Central memory CD4-positive, alpha-beta T cell (primary cell): ENCODE measurements at places on chromosomes 1 and 21.

DNA sequence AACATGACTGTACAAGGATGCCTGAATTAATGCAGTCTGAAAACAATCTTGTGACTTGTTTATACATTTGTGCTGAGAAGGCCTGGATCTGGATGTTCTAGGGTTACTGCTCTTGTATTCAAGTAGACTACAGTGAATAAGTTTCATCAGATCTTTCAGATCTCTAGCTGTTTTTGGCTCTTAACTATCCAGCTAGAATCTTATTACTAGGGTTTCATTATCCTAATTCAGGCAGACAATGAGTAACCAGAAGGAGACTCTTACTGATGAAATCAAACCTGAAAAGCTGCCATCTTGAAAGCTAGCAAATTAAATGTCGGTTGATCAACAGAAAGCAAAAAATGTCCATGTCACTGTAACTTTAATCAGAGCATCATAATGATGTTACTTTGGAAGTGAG, 112.5 kb upstream of the KCNK2 start:
- no peak for DNase-seq

DNA sequence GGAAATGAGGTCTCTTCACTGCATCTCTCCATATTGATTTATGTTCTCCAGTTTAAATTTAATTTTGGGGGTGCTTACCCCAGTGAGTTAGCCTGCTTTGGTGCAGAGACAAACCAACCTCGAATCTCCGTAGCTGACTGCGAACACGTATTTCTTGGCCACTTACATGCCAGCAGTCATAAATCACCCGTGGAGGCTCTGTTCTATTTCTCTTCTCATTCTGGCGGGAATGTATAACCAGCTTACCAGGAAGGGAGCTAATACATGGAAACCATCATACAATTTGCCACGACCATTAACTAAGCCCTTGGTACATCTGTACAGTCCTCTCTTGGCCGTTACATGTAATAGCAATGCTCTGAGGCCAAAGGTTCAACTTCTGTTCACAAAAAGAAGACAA, 148.0 kb downstream of the PLA2G4A start:
- no peak for DNase-seq

GRCh38 chr1:198291036-198291435, 134.2 kb downstream of the NEK7 start:
- DNase-seq: no peak

DNA sequence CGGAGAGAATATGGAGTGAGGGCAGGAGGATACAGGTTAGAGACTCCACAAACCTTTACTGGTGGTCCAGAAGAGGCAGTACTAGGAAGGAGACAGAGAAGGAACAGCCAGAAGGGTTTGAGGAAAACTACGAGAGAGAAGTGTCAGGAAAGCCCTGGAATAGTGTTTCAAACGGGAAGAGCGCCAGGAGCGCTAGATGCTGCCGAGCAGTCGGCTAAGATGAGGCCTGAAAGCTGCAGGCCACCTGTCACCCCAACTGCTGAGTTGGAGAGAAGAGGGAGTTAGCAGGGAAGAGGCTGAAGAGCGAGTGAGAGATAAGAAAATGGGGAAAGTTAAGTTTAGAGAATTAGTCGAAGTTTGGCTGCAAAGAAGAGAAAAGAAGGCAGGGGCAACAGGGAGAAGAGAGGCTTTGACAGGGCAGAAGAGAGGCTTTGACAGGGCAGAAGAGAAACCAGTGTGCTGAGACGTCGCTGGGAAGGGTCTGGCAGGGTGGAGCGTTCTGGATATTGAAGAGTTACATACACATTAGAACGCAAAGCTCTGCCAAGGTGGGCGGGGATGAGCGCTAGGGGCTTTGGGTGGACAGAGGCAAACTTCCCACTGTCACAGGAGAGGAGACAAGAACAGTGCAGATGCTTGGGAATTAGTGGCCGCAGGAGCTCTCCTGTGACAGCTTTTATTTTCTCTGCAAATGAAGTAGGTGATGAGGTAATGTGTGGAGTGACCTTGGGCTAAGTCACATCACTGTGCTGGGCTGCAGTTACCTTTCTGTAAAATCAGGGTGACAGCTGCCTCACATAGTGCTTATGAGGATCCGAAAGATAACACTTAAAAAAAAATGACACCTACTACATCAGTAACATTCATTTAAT, 31.2 kb downstream of the PCSK9 start:
- no peak for DNase-seq

GRCh38 chr1:33818071-33818470, 45.8 kb upstream of the HMGB4 start:
- DNase-seq: no peak
